Urinary bladder (tissue), 4 donors: ENCODE measurements at places on chromosomes 12 and 14.
A peak's percentile ranks its signal among the peaks of the same experiment; 100 is the strongest.

- no peak for DNase-seq
Measured at GRCh38 chr14:60199321-60199720, 34.1 kb upstream of the DHRS7 start.

GRCh38 chr12:94143951-94144350 lies 4.4 kb upstream of the PLXNC1 start:
- no peak for DNase-seq

- DNase-seq: no peak
Measured at GRCh38 chr14:60253649-60254048, 4.6 kb downstream of the PPM1A start.

DNA sequence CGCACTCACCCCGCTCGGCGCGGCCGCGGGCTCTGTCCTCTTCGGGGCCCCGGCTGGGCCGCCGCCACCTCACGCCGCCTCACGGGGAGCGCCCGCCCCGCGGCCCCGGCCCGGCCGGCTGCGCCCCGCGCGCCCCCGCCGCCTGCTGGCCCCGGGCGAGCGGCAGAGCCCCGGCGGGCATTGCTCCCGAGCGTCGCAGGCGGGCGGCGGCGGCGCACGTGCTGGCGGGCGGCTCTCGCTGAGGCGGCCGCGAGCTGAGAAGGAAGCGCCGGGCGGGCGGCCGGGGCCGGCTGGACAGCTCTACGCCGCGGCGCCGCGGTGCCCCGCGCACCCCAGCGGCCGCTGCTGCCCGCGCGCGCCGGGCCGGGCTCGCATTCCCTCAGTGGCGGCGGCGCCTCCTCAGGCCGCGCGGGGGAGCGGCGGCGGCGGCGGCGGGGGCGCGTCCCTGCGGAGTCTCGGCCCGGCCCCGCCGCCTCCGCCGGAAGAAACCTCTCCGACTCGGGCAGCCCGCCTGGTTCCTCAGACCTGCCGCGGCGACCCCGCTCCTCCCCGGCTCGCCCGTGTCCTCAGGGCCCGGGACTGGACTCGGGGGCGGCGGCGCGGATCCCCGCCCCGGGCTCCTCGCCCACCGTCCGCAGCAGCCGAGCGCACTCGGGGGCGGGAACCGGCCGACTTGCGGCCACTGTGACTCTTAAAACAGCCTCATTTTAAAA lies at the start of gene PITPNM2:
TSS of gene PITPNM2 (minus strand) at position 347 of the 713 bp plus-strand sequence. CDS start 116,500 bp downstream, outside the sequence.
- no peak for DNase-seq

DNA sequence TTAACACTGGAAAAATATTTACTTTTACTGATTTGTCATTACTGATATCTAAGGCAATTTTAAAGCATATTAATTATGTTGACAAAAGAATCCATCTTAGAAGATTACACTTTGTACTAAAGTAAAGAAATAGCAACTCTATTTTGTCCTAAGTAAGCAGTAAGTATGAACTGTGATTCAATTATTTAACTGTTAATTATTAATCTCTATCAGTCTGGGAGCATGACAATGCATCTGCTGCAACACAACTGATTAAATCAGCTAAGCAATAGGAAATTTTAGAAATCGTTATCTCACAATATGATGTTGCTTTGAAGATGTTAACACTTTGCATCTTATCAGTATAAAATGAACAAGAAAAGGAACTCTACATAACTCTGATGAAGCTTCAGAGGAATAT lies 172.3 kb downstream of the DPY19L2 start:
- no peak for DNase-seq

DNA sequence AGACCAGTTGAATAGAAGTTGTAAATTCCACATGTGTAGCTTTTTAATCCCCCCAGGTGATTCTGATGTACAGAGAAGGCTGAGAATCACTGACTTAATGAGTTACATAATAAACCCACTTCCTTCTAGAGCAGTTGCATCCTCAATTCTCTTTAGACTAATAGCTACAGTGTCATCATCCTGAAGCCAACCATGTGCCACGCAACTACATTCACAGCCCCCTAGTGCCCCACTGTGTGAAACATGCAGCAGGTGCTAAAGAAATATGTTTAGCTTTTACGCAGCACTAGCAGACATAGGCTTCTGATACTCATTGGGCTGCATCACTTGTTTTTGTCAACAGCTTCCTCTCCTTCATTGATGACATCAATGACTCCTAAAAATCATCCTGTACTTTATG lies 1168.3 kb downstream of the BCL11B start:
- no peak for DNase-seq

DNA sequence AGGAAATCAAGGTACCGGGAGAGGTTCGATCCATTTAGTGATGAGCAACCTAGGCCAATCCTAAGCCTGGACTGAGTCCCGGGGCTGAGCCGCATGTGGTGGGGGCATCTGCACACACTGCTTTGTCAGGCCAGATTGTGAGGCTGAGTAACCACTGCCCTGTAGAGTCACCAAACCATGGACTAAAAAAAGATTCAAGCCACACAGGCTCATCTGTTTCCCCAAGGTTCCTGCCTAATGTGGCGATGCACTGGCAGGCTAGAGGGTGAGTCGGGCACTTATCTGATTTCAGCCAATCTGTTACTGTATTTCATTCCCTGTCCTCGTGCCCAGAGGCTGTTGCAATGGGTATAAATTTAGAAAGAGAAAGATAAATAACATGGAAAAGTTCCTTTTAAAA lies 140.8 kb downstream of the TTC7B start:
- no peak for DNase-seq

DNA sequence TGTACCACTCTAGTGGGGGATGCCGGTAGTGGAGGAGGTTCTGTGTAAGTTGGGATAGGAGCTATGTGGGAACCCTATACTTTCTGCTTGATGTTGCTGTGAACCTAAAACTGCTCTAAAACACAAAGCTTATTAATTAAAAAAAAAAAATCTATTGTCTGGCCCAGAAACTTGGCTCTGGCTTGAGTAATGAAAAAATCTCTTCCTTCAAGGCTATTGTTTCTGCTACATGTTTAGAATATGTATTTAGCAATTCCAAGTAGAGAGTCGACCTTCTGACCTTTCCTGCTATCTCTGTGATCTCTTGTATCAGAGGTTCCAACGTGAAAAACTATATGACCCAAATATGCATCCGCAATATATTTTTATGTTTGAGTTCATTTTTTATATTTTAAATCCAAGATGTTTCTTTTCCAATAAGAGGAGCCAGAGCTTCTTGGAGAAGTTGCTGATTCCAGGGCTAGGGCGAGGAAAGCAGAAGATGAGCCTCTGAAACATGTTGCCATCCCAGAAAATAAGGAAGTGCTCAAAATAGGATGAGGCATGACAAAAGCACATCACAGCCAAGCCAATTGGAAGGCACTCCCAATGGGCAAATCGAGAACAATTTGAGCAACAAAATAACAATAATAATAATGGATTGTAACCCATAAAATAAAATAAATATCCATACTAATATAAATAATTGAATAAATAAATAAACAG lies 184.6 kb upstream of the TMEM260 start:
- no peak for DNase-seq

GRCh38 chr14:51776102-51776894 lies 84.1 kb upstream of the GNG2 start:
- peak; percentile 36 for DNase-seq

DNA sequence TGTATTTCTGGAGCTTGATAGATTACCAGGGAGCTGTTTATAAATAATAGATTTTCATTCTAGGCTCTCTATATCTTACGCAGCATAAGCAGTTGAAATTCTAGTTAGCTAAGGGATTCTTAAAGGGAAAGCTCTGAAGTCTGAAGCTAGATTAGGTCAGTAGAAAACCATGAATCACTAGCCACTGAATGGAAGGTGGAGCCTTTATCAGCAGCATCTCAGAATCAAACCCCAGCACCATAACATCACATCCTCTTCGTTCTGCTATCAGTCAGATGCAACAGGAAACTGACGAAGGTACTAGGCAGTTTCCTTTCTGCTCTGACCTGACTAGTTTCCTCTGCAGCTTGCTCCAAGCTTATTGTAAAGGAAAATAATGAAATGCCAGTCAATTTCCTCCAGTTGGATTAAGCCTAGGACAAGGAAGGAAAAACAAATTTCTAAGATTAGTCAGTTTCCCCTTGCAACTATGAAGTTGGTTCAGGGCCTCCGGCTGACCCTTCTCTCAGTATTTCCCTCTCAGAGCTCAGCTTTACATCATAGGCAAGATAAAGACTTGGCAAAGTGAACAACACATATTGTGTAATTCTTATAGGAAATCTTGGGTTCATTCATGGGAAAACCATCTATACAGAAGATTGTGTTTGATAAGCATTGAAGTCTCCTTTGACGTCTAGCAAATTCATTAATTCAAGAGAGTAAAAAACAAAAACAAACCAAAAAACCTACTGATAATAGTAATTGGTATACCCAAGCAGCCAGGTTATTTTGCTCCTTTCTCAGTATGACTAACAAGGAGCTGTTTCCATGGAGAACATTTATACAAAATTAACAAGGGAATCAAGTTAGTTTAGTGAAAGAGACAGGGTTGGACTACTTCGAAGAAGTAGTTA lies 43.4 kb upstream of the CFAP54 start:
- DNase-seq: no peak

GRCh38 chr12:51910691-51911090 lies 3.4 kb downstream of the ACVRL1 start:
- no peak for DNase-seq

DNA sequence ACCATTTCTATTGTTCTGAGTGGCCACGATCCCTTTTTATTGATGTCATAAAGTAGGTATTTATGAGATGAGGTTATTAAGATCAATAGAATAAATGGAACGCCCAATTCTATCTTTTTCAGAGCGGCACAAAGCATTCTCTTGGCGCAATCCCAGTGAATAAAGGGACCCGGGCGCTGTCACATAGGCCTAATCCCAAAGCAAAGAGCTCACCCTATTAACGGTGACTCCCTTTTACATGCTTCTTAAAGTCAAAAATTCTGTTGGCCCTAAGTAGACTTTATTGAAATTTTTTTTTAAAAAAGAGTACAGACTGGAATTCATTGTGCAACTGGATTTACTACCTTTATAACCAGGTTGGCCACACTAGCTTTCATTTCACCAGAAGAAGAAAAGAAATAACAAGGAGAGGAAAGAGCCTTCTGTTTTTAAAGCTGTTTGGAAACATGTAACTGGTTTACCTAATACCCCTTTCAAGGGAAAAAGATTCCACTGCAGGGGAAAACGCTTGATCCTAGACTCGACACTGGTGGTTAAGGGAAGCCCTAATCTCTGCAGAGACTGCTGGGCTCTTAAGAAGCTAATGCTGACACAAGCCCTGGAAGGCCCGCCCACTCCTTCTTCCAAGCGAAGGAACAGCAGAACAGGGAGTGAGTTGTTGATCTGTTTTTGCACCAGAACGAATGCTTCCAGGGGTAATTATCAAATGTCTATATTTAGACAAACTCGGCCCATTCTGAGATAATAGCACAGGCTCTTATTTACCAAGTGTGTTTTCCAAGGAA lies 381.2 kb downstream of the BCL11B start:
- DNase-seq: no peak

- no peak for DNase-seq
Measured at GRCh38 chr14:39433452-39433813, 1.2 kb upstream of the FBXO33 start.

DNA sequence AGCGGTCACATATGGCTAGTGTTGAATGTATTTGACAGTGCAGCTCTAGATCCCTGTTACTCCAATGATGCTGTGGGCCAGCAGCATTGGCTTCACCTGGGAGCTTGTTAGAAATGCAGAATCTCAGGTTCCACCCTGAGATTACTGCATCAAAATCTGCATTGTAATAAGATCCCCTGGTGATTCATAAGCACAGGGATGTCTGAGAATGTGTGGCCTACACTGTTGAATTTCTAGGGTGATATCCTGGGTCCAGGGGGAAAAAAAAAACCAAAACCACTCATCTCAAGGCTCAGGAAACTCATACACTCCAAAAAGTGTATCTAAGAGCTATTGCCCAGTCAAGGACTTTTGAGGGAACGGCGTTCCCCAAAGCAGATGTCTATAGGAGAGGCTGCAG lies 196.8 kb downstream of the PPM1H start:
- no peak for DNase-seq

- no peak for DNase-seq
Measured at GRCh38 chr12:5293773-5294172, 138.1 kb upstream of the NTF3 start.

- DNase-seq: no peak
Measured at GRCh38 chr14:94058128-94058673, 22.8 kb downstream of the DDX24 start.

DNA sequence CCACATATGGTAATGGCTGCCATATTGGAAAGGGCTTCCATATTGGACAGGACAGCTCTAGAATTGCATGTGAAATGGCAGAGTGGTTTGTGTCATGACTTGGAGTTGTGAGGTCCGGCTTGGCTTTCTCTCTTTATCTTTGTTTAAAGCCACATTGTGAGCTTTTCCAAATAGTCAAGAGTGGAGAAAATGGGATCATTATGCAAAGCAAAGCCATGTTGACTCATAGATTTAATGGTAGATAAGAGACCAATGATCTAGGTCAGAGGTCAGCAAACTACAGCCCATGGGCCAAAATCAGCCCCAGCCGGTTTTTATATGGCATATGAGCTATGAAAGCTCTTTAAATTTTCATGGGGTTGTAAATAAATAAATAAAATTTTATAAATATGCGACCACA lies 449.1 kb downstream of the BCL11B start:
- DNase-seq: no peak

DNA sequence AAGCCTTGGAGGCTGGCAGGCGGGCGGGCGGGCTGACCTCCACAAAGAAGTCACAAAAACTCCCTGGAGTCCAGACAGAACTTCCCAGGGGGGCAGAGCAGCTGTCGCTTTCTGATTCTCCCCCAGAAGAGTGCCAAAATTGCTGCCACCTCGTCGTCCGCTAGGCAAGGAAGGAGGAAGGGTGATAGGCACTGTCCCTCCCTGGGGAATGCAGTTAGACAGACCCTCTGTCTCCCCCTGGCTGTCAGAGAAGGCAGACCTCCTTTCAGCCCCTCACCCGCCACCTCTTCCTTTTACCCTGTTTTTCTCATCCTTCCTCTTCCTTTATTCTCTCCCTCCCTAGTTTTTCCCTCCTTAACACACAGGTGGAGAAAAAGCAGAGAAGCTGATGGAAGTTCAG lies 18.7 kb downstream of the GRIN2B start:
- DNase-seq: no peak
